Fibroblast of gingiva (primary cell): ENCODE measurements at places on chromosomes 16 and 17.

GRCh38 chr17:37098910-37099664 lies 150.3 kb downstream of the AATF start:
- DNase-seq, result no peak

DNA sequence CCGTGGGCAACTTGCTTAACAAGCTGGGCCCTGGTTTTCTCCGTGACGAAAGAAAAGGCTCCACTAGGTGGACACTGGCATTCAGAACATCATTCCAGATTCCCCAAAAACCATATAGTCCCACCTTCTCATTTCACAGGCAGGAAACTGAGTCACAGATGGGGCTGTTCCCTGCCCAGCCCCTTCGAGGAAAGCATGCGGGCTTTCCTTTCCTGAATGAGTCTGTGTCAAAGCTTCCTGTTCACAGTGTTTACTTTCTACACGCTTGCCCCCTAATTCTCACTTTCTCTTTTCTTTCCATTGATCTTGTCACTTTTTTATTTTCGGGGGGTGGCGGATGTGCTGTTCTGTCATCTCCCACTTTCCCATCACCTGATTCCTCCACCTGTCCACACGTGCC lies 10.3 kb upstream of the LGALS9 start:
- no peak for DNase-seq

- no peak for DNase-seq
Observed at GRCh38 chr16:25080420-25081131, 31.0 kb upstream of the LCMT1 start.

GRCh38 chr16:56609463-56609921 lies 1.1 kb downstream of the MT2A start:
- peak; percentile 85 for DNase-seq

DNA sequence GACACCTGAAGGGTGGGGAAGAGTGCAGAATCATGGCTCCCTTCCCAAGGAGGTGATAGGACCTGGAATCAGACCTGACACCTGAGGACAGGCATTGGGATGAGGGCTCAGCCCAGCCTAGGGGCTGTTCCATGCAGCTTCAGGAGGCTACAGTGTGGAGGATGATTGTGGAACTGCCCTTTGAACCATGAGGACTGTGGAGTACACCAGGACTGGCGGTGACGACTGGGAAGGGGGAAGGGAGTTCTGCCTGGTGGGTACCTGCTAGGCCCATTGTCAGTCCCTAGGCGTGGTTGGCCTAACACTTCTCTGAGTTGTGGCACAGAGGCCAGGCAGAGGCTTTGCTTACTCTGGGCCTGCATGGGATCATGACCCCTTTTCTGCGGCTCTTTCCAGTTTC lies 76.1 kb downstream of the MPRIP start:
- no peak for DNase-seq

GRCh38 chr16:19291475-19291874 lies 5.9 kb downstream of the CLEC19A start:
- no peak for DNase-seq

DNA sequence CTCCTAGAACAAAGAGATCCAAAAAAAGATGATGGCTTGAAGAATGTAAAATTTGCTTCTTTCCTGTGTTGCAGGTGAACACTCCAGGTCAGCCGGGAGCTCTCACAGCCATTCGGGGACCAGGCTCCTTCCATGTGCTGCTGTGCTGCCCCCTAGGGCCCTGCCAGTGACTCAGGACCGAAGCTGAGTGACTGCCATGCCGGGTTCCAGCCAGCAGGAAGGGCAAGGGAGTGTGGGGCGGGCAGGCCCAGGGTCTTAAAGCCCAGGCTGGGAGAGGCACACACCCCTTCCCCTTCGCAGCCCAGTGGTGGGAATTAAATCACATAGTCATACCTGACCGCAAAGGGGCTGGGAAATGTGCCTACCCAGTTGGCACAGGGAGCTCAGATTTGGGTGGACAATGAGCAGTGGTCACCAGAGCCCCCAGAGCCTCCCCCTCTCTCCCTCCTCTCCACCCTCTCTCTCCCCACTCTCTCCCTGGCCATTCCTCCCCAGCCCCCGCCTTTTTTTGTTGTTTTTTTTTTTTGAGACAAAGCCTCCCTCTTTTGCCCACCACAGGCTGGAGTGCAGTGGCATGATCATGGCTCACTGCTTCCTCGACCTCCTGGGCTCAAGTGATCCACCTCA lies 11.5 kb downstream of the EPOP start:
- DNase-seq, result peak; percentile 20

DNA sequence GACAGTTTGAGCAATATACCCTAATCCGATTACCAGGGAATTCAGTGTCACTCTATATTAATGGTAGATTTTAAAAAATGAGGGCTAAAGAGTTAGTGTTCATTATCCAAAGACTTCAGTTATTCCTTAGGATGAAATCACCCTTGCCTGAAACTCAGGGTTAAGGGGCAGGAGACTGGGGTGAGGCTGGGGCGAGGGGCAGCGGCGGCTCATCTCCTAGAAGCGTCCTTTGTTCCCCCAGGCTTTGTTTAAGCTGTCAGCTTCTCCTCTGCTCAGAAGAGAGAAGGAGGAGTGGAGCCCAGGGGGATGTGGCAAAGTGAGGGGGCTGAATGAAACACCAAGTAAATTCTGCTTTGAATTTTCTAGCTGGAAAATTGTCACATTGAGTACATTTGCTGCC lies 117.7 kb upstream of the ELAC2 start:
- DNase-seq, result no peak

- DNase-seq, result no peak
Observed at GRCh38 chr16:10333321-10334032, 52.4 kb upstream of the ATF7IP2 start.
